Fibroblast of mammary gland (primary cell): ENCODE measurements at places on chromosomes 11 and 22.

DNA sequence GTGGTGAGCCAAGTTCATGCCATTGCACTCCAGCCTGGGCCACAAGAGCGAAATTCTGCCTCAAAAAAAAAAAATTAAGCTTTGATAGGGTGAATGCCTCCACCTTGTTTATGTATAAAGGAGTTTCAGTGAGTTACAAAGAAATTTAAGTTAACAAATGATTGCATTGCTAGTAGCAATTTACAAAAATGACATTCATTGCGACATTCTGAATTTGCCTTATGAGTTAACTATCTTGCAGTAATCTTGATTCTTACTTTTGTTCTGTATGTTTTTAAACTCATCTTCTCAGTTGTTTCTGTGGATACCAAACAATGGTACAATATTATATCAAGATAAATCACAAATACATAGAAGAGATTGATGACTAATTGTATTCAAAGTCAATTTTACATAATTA is 207.0 kb downstream of the DDX10 start:
- DNase-seq, result no peak

GRCh38 chr11:59560702-59561473 is 49.5 kb downstream of the OR4D9 start:
- peak; percentile 77 for DNase-seq

- no peak for DNase-seq
Observed at GRCh38 chr11:1333860-1334259, 24.4 kb upstream of the TOLLIP start.

DNA sequence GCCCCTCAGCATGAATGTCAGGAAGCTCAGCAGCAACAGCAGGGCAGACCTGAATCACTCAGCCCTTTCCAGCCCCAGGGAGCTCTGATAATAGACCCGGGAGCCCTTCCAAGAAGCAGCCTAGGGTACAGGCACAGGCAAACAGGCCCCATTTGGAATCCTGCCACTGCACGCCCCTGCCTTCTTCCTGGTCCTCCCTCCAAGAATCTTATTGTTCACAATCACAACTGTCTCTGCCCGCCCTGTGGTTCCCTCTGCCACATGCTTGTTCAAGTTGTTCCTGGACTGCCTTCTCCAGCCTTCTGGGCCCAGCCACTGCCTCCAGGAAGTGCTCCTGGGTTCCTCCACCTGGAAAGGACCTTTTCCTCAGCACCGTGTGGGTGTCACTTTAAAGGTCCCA is 54.6 kb downstream of the LRRC32 start:
- no peak for DNase-seq

DNA sequence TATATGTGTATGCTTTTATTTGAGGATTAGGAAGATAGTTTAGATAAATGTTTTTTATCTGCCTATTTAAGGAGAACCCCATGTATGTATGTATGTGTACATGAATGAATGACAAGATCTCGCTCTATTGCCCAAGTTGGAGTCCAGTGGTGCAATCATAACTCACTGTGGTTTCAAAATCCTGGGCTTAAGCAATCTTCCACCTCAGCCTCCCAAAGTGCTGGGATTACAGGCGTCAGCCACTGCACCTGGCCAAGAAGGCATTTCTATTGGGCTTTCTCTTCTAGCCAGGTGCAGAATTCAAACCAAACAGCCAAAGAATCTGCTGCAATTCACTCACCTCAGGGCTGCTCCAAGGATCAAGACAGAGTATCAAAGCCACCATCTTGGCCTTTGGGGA is 25.5 kb upstream of the DGKZ start:
- peak; percentile 51 for DNase-seq

DNA sequence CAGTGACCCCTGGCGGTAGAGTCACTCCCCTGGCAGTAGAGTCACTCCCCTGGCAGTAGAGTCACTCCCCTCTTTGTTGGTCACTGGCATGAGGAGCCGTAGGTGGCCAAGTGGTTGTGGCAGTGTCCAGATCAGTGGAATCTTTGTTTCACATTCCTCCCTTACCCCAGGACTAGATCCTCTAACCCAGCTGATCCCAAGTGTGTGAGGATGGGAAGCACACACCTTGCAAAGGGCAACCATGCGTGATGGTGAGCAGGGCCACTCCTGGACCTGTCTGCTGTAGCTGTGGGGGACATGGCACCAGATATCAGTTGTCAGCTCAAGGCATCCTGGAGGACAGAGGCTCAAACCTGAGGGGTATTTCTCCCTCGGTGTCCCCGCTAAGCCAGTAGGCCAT is 37.8 kb downstream of the OSBP2 start:
- DNase-seq, result no peak

DNA sequence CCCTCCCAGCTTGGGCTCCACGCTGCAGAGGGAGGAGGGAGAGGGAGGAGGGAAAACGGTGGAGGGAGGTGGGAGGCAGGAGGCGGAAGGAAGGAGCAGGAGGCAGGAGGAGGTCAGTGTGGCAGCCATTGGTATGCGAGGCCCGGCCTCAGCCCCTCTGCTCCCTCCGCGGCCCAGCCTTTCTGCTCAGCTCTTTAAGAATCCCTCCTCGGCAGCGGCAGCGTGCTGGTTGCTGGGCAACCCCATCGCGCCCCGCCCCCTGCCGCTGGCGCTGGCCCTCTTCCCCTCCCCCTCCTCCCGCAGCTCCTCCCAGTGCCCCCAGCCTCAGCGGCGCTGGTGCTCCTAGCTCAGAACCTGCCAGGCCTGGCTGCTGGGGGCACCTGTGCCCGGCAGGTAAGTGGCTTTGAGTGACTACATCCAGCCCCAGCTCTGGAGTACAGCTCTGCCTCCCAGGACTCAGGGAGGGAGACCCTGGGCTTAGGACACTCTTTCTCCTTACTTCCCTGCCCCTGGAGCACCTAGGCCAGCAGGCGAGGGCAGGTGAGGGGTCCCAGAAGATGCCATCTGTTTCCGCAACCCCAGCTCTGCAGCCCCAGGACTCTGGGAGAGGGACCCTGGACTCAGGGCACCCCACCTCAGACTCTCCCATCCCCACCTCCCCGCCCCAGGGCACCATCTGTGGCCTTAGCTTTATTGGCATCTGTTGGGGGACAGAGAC is 7.2 kb upstream of the FLRT1 start:
- no peak for DNase-seq

DNA sequence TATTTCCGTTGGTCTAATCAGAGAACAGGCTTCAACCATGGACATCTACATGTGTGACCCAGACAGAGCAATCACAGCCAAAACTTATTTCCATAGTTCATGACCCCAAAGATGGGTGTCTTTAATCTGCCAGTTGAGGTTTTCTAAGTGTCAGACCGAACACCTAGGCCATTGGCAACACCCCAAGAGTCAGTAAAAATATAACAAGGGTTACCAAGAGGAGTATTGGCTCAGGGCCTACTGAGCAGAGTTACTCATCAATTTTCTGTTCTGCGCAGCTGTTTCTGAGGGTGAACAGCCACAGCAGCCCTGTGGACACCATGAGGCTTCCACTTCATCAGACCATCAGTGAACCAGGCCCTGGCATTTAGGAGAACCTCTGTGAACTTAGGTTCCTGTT is 18.8 kb downstream of the GUCD1 start:
- peak; percentile 21 for DNase-seq

- no peak for DNase-seq
Observed at GRCh38 chr11:34356130-34356529, 1.7 kb downstream of the ABTB2 start.

DNA sequence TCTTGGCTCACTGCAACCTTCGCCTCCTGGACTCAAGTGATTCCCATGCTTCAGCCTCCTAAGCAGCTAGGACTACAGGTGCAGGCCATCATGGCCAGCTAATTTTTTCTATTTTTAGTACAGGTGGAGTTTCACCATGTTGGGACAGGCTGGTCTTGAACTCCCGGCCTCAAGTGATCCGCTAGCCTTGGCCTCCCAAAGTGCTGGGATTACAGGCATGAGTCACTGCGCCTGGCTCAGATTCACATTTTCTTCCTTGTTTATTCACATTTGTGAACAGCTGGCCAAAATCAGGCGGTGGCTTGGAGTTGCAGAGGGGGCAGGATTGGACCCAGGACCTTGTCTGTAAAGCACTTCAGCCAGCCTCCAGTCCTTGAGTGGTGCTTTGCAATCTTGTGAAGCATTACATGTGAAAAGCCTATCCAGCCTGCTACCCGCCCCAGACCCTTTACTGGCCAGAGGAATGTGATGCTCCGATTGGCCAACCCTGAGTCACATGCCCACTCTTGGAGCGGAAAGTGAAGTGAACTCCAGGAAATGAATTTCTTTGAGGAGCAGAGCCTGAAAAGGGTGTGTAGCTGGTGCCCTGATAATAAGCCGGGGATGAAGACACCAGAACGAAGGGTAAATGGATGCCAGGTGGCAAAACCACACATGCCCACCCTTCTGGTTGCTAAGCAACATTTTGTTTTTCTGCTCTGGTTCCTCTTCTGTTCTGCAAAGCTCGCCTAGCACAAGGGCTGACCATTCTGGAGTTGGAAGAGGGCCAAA is 62.6 kb upstream of the PTPRJ start:
- DNase-seq, result peak; percentile 89

DNA sequence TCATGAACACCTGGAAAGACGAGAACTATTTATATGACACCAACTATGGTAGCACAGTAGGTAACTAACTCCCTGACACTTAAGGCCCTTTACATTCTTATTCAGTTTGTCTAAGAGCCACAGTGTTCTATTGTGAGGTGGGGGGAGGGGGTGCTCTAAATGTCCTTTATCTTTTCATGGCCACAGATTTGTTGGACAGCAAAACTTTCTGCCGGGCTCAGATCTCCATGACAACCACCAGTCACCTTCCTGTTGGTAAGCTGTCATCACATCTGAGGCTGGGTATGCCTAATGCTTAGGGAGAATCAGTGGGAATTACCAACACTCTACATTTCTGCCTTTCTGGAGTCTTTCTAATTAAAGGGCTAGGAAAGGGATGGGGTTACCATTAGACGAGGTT is 30.7 kb downstream of the EHF start:
- no peak for DNase-seq

- no peak for DNase-seq
Observed at GRCh38 chr22:42296381-42296853, 26.0 kb upstream of the TCF20 start.

DNA sequence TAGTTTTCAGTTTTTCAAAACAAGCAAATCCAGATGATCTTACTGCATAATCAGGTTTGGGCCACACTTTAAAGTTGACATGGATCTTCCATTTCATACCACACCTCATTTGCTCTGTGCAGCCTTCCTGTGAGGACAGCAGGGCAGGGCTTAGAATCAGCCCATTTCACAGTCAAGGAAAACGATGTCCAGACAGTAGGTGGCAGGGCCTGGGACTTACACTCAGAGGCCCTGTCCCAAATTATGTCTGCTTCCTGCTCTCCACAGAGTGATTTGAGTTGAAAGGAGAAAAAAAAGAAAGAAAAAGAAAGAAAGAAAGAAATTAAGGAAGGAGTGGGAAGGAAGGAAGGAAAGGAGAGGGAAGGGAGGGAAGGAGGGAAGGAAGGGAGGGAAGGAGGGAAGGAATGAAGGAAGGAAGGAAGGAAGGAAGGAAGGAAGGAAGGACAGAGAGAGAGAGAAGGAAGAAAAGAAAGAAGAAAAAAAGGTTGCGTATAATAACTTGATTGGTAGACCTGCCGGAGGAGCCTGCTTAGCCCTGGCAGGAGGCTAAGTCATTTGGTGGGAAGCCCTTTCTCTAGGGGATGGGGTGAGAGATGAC is 23.6 kb downstream of the TSKU start:
- no peak for DNase-seq

DNA sequence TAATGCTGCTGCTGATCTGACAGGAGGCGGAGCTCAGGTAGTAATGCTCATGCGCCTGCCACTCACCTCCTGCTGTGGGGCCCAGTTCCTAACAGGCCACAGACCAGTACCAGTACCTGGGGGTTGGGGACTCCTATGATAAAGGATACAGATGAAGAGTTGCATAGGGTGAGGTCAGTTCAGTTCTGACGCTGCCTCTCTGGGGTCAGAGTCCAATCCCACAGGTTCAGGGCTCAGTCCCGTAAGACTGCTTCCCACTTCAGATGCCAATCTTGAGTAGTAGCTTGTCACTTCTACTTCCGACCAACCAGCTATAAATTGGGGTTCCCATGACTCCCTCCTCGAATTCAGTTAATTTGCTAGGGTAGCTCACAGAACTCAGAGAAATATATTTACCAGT is 8.6 kb downstream of the ASRGL1 start:
- DNase-seq, result no peak

GRCh38 chr11:74950374-74950969 is 1.4 kb downstream of the SPCS2 start:
- DNase-seq, result no peak

DNA sequence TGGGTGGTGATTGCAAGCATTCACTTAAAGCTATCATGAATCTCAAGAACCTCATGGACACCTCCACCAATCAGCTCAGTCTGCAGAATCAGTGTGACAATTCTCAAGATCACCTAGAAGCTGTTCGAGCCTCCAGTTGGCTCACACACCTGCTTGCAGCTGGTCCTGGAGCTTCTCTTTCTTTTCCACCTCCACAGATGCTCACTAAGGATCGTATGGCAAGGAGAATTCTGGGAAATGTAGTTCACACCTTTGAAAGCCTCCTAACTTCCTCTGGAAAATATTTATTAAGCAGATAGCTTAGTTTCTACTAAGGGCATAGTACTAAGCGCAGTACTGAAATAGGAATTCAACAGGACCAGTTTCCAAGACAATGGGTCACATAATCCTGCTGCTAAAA is 26.2 kb downstream of the FSHB start:
- no peak for DNase-seq

GRCh38 chr11:78392854-78393253 is 24.8 kb downstream of the GAB2 start:
- no peak for DNase-seq

GRCh38 chr11:87299041-87299481 is 261.3 kb downstream of the TMEM135 start:
- no peak for DNase-seq

DNA sequence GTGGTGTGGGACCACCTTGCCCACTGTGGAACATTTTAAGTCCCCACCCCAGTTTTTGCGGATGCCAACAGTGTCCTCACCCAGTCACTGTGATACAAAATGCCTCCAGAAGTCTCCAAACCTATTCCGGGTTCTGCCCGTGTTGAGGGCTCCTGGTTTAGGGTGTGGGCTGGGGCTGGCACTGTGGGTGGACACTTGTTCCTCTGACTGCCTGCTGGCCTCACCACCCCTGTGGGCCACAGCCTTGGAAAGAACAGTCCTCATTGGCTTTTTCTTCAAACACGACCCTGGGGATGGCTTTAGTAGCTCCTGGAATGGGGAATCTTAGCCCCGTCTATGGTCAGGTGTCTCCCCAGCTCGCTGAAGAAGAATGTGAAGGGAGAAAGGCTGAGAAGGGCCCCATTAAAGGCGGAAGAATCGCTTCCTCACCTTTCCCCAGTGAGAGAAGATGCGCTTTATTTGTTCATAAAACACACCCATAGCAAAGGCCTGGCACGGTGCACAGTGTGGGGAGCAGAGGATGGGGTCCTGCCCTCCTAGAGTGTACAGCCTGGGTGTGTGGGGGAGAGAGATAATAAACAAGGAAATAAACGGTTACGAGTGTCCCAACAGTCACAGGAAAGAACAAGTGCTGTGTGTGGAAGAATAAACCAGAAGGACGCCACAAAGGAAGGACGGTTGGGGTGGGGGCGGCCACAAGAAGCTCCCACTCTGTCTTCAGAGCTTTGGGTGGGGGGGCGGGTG is 91.6 kb upstream of the SLC22A12 start:
- DNase-seq, result no peak
